ENCODE measurements at places on chromosomes 16 and 17.

- no peak for DNase-seq
These were observed 37.0 kb downstream of the RNF135 start for GRCh38 chr17:31007695-31008373.

DNA sequence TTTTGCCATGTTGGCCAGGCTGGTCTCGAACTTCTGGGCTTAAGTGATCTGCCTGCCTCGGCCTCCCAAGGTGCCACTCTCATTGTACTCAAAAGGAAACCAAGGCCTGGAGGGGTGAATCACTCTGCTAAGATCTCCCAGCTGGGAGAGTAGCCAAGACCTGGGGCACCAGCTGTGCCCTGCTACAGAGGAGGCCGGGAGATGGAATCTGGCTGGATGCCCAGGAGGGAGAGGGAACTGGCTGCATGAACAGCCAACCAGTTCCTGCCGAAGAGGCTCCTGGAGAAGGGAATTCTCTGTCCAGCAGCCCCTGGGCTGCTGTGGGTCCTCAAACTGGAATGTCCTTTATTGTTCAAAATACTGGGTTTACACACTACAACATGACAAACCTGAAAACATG lies 238.7 kb upstream of the CIBAR2 start:
- peak; percentile 35 for DNase-seq

DNA sequence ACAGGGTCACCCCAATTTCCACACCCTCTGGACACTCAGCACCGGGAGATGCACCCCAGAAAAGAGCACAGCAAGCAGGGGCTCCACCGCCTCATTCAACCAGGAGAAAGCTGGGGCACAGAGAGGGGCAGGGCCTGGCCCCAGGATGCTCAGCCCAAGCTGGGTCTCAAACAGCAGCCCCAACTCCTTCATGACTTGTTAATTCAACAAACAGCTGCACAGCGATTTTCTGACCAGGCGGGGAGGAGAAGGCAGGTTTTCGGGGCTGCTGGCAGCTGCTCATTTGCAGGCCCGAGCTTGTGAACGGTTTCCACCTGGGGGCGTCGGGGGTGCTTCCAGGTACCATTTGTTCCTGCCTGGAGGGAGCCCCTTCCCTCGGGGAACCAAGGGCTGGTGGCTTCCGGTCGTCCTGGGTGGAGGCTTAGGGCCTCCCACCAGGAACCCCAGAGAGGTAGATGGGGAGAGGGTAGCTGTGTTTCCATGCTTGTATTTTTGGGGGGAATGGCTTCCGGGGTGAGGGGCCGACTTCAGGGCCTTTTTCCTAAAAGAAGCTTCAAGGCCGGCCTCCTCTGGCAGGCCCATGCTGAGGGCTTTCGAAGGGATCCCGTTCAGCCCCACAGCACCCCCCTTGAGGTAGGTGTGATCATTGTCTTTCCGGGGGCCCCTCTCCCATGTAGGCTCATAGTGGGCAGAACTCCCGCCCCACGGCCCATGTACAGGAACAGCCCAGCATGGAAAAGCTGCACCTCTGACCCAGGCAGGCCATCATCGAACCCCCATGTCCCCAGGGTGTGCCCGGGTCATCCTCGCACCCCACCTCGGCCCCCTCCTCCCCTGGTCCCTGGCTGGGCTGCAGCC lies 191.6 kb upstream of the GSE1 start:
- no peak for DNase-seq

DNA sequence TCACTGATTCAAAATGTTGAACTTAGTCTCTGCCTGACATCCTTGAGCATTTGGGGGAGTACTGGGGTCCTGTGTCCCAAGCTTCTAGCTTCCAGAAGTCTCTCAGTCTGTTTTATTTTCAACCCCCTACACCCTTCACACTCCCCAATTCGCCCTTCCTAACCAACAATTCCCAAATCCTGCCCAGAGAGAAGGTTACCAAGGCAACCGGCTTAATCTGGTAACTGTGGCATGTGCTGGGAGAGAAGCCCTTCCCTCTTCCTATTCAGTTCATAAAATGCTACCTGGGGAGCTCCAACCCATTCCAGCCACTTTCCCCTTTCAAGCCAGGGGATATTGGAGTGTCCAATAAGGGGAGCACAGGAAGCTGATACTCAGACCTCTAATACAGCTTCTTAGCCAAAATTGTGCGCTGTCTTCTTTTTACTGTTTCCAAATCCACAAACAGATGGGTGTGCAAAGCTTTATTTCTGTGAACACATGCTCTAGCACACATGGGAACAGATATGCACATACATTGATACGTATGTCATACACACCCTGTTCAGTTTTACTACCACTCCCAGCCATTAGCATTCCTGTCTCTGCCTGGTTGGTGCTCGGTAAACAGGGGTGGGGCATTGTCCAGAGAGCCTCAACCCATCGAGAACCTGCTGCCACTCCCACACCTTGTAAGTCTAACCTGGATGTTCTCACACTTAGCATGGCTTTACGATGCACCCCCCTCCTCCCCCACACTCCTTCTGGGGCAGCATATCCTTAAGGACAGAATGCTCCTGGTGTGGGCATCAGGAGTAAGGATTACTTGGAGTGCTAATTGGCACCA lies 1.1 kb upstream of the RAPGEFL1 start:
- DNase-seq: no peak

DNA sequence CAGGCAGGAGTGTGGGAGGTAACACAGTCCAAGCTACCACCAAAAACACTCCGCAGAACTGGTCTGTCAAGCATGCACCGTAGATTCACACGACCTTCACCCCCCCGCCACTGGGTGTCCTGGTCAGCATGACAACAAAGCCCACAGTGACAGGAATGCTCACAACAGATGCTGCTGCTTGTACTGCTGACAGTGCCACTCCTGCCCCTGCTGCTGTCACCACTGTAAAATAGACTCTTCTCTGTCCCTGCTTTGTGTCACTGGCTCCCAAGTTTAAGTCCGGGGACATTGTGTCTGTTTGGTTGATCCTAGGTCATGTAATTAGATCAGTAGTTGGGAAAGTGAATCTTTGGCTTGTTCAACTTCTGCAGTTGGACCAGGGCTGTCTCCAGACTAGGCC lies 7.0 kb upstream of the ODF4 start:
- no peak for DNase-seq

- no peak for DNase-seq
These were observed 4.6 kb downstream of the UTS2R start for GRCh38 chr17:82376042-82376730.

- DNase-seq: no peak
These were observed 2.1 kb downstream of the HCRT start for GRCh38 chr17:42182927-42183734.

DNA sequence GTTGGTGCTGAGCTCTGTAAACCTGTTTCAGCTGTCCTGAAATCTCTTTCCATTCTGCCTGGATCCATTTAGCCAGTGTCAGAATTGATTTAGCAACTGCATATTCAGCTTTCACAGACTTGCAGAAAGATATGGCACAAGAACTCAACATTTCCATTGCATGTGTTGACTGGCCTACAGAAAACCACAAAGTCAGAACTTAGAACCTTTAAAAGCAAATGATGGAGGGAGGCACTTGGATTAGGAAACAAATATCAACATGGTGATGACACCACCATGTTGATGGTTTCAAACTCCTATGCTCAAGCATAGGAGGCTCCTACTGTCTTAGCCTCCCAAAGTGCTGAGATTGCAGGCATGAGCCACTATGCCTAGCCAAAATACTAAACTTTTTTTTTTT lies 52.3 kb upstream of the ARL6IP1 start:
- no peak for DNase-seq

DNA sequence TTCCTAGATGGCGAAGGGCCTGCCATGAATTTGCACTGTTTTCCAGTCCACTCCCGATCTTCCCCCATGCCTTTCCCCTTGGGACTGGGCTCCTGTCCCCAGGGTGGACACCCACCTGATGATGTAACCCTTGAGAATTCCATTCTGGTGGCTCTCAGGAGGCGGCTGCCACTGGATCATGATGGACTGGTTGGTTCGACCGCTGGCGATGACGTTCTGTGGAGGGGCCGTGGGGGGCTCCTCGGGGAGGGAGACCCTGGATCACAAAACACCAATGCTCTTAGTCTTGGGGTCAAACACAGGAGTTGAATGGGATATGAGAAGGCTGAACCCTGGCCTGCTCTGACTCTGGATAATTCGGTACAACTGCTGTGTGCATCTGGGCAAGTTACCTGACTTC lies 107.2 kb upstream of the CDC42EP4 start:
- DNase-seq: no peak

GRCh38 chr16:86806181-86806837 lies 228.0 kb downstream of the FOXL1 start:
- DNase-seq: no peak

DNA sequence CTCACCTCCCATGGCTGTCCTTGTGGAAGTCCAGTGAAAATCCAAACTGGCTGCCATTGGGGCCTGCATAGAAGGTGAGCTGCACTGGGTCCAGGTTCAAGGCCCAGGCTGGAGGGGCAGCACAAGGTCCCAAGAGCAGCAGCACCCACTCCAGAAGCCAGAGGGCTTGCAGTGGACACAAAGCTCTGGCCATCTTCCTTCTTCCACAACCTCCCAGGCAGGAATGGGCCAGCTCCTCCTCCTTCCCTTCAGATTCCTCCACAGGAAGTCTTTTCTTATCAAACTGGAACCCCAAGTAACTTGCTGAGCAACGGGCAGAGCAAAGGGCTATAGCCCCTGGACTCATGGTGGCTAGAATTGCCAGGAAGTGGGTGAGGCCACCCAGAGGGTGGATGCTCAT lies at the start of gene ITGA2B:
Gene ITGA2B, minus strand, starts transcription at position 369 of the 400 bp plus-strand sequence. Its CDS starts 176 bp downstream, at position 193.
- no peak for DNase-seq

DNA sequence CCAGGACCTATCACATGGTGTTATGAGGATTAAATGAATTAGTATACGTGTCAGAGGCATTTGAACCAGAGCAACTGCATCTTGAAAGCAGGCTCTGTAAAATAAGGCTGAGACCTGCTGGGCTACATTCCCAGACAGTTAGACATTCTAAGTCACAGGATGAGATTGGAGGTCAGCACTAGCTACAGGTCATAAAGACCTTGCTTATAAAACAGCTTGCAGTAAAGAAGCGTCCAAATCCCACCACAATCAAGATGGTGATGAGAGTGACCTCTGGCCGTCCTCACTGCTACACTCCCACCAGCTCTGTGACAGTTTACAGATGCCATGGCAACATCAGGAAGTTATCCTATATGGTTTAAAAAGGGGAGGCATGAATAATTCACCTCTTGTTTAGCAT lies 71.8 kb downstream of the IRF8 start:
- DNase-seq: no peak

GRCh38 chr17:66474258-66474657 lies 171.8 kb downstream of the PRKCA start:
- DNase-seq: no peak

- DNase-seq: no peak
These were observed 78.8 kb upstream of the CRHR1 start for GRCh38 chr17:45705123-45706009.

GRCh38 chr17:50559674-50560184 lies 786 bp upstream of the CACNA1G start:
- no peak for DNase-seq

DNA sequence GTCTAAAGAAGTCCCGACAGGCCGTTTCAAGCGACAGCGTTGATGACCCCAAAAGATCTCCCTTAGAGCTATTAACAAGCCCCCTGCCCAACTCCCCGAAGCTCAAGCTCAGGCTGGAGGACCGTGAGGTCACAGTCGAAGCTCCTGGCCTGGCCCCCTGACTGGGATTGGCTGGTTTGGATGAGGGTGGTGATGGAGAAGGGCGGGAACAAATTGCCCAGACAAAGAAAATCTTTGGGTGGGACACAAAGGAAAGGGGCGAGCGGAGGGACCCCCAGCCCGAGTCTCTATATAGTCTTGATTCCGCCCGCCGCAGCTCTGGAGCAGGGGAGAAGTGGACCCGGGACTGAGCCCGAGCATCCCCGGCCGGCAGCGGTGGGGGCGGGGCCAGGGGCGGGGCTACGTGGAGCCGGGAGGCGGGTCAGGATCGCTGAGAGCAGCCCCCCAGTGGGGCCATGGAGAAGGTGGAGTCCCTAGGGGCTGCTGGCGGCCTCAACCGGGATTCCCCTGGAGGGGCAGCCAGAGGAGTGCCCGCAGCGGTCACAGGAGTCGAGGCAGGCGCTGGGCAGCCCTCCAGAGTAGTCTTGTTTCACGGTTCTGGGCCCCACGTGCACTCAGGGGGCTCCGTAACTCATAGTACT lies 982 bp upstream of the NEURL4 start:
- DNase-seq: no peak

DNA sequence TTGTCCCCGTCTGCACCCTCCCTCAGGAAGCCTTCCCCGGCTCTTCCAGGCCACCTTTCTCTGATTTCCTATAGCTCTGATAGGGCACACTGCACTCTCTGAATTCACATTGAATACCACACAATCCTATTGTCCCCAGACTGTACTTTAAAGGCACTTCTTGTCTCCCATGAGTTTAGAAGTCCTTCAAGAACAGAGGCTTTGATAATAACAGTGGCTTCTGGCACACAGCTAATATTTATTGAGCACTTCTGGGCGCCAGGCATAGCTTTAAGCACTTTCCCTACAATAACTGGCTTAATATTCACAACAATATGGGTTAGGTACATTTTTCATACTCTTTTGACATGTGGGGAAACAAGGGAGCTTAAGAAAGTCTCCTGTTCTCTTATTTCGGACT lies 169.7 kb upstream of the IRX6 start:
- no peak for DNase-seq

GRCh38 chr17:75587675-75588595 lies at the start of gene MYO15B:
MYO15B (plus strand) TSS chr17:75587800; CDS start chr17:75588058, 258 bp downstream.
- DNase-seq: no peak

DNA sequence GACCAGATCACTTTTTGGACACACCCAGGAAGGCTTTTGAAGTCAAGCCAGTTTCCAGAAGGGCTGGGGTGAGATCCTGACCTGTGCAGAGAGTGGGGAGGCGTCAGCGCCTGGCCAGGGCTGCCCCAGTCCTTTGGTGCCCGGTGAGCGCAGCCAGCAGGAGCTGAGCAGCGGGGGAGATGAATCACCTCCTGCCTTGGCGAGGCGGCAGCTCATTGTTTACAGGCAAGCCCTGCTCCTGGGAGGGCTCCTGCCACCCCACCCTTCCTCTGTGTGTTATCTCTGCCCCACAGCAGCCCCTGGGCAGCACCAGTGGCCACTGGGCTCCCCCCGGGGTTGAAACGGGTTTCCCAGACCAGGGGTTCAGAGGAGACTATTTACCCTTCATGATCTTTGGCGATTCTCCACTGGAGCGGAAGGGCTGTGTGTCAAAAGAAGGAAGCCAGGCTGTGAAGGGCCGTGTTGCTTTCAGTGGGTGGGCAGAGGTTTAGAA lies 14.1 kb upstream of the ITGB4 start:
- DNase-seq: no peak

GRCh38 chr17:68197091-68197996 lies 50.5 kb upstream of the AMZ2 start:
- DNase-seq: no peak

- no peak for DNase-seq
These were observed 33.0 kb upstream of the ZC3H18 start for GRCh38 chr16:88536971-88537751.

- DNase-seq: no peak
These were observed 26.4 kb downstream of the ARHGAP44 start for GRCh38 chr17:12815642-12816141.

DNA sequence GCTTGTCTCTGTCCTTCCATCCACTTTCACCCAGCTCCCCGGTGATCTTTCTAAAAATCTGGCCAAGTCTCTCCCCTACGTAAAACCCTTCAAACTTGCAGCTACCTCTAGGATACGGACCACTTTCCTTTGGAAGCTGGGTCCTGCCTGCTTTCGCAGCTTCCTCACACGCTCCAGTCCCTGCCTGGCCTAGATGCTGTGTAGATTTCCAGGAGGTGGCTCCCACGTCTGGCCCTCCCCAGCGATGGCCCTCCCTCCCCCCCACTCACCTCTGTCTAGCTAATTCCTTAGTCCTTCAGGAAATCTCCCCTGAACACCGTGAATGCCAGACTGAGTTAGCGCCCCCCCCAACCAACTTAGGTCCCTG lies 579 bp upstream of the LRRC59 start:
- no peak for DNase-seq

- no peak for DNase-seq
These were observed 387.2 kb downstream of the SEC14L1 start for GRCh38 chr17:77527836-77528505.
